ENCODE measurements at places on chromosomes 5 and 9. TPM values are rescaled to one million over a fixed set of nuclear protein-coding genes. Genes with fewer than 3 reads are reported as not detected.

The PROB1 gene
- under 0.01 TPM for total RNA-seq

The OLFML2A gene
- 1.6 TPM for total RNA-seq

The PIP5K1B gene
- 2.9 TPM for total RNA-seq

The KCNV2 gene
- not detected for total RNA-seq

The PFN3 gene
- total RNA-seq, result 0.82 TPM

The FGFR4 gene
- 1.2 TPM for total RNA-seq

The C9orf153 gene
- not detected for total RNA-seq

The RGS7BP gene
- 9.4 TPM for total RNA-seq

The CTSV gene
- 0.41 TPM for total RNA-seq

The BHMT gene
- 2.4 TPM for total RNA-seq

The HTR1A gene
- total RNA-seq, result 20.4 TPM

The OBP2A gene
- total RNA-seq, result not detected

The TAS2R1 gene
- total RNA-seq, result not detected

The WDR31 gene
- total RNA-seq, result 2.4 TPM

The STPG3 gene
- not detected for total RNA-seq

The SPINK5 gene
- total RNA-seq, result not detected

The PRDM9 gene
- total RNA-seq, result not detected

The TAF11L10 gene
- not detected for total RNA-seq

DNA sequence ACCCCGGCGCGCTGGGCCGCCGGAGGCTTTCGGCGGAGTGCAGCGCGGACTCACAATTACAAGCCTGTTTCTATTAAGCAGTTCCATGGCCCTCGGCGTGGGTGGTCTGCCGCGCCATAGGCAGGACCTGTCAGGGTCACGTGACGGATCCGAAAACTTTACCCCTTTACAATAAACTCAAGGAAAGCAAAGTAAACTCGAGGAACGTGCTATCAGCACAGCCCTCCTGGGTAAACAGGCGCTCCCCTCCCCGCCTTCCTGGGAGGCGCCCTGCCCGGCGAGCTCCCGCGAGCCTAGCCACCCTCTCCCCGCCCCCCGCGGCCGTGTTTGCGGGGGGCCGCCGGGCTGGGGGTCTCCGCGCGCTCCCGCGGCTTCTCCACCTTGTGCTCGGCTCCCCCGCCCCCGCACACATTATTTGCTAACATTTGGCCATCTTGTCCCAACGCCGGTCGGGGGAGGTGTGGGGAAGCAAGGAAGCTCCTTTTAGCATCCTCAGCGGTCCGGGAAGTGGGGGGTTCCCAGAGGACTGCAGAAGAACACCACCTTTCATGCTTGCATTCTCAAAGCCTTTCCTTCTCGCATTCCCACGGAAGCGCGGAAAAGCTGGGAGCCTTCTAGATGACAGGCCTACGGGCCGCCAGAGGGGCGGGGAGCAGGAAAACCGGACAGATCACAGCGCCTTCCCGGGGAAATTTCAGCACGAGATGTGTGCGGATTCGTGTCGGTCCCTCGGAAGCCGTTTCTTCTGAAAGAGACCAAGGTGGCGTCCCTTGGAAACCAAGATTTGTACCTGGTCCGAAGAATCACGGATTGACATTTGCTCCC lies at the start of gene PTCH1:
PTCH1 (minus strand) TSS at position 238 of the 825 bp plus-strand sequence.
- no peak for DNase-seq

GRCh38 chr5:149636191-149636860 lies 55.0 kb downstream of the ARHGEF37 start:
- DNase-seq, result no peak

GRCh38 chr5:136031711-136032110 lies 2.9 kb downstream of the TGFBI start:
- no peak for DNase-seq

DNA sequence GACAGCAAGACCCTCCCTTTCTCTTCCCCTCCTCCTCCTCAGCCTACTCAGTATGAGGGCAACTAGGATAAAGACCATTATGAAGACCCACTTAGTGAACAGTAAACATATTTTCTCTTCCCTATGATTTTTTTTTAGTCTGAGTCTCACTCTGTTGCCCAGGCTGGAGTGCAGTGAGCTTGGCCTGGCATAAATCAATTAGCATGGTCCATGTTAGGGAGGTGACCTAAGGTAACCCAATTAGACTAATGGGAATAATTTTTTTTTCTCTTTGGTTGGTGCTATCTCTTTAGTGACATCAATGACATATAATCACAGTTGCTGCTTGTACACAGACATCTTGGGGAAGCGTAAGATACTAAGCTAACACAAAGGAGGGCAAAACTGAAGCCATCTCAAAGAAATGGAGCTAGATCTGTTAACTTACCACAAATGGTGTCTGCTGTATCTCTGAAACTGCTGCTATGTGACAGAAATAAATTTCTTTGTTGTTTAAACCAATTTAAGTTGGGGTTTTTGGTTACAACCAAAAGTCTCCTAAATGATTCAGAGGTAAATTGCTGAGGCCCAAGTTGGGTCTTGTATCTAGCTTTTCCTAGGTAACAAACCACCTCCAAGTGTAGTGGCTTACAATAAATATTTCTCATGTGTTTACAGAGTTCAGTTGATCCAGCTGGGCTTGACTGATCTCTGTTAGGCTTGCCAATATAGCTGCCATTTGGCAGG lies 13.3 kb downstream of the PKD2L2 start:
- DNase-seq, result no peak

DNA sequence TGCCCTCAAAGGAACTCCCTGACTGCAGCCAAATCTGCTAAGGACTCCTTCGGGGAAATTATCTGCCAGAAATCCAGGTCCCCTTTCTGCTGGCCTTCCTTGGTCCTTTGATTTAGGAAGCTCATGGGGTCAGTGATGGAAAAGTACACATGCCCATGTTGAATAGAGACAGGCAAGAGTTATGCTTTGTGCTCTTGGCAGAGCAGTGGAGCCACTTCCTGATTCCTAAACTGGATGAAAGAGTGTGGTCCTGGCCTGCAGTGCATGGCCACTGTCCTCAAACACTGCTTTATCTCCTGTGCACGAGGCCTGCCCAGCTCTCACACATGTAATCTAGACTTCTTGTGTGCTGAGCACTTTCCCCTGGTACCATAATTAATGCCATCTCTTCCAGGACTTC lies 2.0 kb upstream of the EBF1 start:
- no peak for DNase-seq

GRCh38 chr9:130983970-130984369 lies 25.0 kb upstream of the LAMC3 start:
- DNase-seq, result no peak

- DNase-seq, result no peak
Measured at GRCh38 chr5:160492565-160492964, 70.9 kb downstream of the PTTG1 start.

DNA sequence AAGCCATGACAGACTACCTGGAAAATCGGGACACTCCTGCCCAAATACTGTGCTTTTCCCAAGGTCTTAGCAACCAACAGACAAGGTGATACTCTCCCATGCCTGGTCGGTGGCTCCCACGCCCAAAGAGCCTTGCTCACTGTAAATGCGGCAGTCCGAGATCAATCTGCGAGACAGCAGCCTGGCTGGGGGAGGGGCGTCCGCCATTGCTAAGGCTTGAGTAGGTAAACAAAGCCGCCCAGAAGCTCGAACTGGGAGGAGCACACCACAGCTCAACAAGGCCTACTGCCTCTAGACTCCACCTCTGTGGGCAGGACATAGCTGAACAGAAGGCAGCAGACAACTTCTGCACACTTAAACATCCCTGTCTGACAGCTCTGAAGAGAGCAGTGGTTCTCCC lies 272.1 kb upstream of the CCNG1 start:
- DNase-seq, result no peak

DNA sequence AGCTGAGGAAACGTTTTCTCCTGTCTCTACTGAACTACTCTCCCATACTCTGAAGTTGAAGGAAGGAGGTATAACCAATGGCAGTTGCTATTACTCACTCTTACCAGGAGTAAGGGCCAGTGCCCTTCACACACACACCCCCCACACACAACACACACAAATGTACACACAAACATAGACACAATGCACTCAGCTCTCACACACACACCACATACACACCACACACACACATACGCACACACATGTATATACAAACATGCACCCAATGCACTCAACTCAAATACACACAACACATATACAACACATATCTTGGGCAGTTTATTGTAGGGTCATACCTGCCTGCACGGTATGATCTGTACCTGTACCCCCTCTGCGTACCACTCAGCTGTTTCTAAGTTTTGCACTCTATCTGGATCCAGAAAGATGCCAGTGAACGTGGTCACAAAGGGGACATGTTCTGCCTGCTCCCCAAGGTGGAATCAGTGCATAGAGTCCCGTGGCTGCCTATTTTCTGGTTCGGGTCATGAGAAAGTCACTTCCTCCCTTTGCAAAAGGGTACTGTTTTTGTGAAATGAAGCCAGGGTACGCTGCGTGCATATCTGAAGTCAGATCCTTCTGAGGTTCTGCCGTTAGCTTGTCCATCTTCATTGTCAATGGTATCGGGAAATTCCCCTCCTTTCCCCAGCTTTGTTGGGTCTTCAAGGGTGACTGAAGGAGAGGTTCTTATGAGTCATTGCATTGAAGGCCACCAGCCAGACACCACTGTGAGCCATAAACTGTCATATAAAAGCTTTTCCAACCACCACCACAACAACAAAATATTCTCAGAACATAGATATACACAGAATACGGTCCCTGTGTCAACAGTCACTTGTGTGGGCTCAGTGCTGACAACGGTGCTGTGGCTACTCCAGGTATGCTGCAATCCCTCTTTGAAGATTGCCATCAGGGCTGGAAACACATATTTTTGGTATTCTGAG lies 131.9 kb downstream of the UGCG start:
- DNase-seq, result no peak

- DNase-seq, result no peak
Measured at GRCh38 chr9:26744191-26744965, 148.2 kb downstream of the CAAP1 start.

- DNase-seq, result no peak
Measured at GRCh38 chr9:88173378-88173999, 35.2 kb upstream of the SPATA31C2 start.

DNA sequence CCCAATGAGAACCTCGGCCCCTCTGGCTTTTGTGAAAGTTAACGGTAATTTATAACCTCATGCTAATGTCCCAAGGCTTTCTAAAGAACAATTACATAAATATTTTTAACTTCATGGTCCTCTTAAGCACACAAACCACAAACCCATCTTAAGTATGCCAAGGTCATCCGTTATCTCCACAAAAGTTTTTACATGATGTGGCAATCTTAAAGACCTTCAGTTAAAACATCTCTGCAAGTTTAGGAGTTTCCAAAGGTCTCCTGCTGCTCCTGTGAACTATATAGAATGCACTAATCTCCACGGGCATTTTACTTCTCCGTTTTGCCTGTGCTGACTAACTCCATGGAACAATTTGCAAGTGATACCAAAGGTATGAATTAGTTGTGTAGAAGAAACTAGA lies 228.2 kb downstream of the TLE1 start:
- no peak for DNase-seq

GRCh38 chr5:125695996-125696655 lies 727.1 kb upstream of the GRAMD2B start:
- no peak for DNase-seq

DNA sequence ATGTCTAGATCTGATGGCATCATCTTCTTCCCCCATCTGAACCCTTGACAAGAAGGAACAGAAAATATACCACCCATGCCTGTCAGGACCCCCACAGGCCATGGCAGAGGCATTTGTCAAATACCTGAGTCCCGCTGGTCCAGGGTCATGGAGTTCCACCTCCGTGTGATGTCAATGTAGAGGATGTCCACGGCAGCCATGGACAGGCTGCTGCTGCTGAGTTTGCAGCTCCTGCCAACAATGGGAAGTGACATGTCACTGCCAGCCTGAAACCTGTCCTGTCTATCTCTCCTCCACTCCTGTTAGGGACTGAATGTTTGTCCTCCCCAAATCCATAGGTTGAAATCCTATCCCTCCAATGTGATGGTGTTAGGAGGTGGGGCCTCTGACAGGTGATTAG lies 208.8 kb downstream of the DAB2IP start:
- DNase-seq, result no peak

- no peak for DNase-seq
Measured at GRCh38 chr5:89279391-89280036, 396.5 kb upstream of the MEF2C start.

- no peak for DNase-seq
Measured at GRCh38 chr9:106032978-106033377, 338.6 kb downstream of the TMEM38B start.

GRCh38 chr9:18261181-18261580 lies 212.8 kb upstream of the ADAMTSL1 start:
- DNase-seq, result no peak

DNA sequence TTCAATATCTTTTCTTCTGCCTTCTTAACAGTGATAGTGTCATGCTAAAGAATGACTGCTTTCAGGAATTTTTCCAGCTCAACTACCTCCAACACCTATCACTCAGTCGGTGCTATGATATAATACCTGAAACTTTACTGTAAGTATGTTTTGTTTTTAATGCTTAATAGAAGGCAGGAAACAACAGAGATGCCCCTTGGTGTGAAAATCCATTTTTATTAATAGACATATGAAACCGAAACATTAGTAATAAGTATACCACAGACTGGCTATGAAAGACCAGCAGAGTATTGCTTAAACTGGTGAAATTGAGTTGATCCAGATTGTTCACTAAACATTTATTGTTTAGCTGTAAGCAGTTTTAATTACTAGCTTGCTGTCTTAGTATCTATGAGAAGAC lies 25.2 kb downstream of the SKP2 start:
- DNase-seq, result no peak

DNA sequence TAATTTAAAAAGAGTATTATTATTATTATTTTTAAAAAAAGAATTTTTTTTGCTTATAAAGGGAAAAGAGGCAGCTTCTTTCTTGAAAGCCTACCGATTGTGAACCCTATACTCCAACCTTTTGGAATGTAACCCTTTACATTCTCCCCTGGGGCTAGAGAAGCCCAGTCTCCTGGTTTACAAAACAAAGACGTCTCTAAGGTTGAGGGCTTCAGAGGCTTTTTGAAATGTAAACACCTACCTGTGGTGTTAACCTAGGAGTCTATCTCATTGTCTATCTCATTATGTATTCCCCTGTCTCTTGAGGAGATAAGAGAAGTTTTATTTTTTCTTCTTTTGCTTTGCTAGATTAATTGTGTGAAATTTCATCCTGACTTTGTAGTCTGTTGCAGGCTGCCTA lies 4.7 kb downstream of the TNFSF8 start:
- no peak for DNase-seq

DNA sequence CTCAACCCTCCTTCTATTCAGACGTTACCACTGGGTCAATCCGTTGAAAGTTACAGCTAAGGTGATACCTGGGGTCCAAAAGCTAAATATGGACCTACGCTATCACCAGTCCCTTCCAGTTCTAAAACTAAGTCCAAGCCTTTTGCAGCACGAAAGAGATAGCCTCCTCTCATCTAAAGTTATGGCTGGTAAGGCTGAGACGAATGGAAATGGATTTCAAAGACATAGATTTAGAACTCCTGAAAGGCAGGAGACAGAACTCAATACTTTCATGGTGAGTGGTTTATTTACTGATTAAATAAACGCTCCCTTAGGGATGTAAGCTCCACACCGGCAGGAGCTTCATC lies 751 bp upstream of the RIC1 start:
- DNase-seq, result no peak

- DNase-seq, result no peak
Measured at GRCh38 chr5:110104060-110104725, 414.5 kb downstream of the MAN2A1 start.
